Endothelial cell of umbilical vein (primary cell): ENCODE measurements at places on chromosomes 4 and X. TPM values are rescaled to one million over a fixed set of nuclear protein-coding genes. Genes with fewer than 3 reads are reported as not detected.

- no peak for DNase-seq
Observed at GRCh38 chrX:136658151-136658550, 10.2 kb downstream of the CD40LG start.

DNA sequence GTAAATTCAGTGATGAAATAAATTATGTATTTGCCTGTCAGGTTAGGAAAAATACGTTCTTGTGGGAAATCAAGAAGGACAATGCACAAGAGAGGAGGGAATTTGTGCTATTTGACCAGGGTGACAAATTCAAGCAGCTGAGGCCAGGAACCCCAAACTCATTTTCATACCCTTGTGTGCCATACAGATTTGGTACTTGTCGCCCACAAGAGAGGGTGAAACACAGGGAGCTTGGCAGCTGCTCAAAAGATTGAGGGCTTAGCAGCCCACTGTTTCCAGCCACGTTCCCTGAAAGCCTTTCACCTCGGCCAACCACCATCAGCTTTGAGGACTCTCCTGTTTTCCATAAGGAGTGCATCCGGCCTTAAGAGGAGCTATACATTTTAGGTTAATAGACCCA is 111.2 kb downstream of the COL25A1 start:
- no peak for DNase-seq

DNA sequence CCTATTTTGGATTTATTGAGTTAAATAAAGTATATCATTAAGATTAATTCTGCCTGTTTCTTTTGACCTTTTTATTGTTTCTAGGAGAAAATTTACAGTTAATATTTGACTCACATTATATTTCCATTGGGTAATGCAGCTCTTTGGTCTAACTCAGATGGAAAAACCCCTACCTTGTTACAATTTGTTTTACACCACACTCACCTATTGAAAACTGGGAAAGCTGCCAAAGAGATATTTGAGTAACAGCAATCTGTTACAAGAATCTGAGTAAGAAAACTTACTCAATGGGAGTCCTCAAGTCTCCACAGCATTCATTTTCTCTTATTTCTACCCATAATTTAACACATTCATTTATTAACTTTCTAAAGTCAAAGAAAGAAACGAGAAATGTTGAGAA is 108.0 kb upstream of the TLL1 start:
- peak; percentile 30 for DNase-seq

DNA sequence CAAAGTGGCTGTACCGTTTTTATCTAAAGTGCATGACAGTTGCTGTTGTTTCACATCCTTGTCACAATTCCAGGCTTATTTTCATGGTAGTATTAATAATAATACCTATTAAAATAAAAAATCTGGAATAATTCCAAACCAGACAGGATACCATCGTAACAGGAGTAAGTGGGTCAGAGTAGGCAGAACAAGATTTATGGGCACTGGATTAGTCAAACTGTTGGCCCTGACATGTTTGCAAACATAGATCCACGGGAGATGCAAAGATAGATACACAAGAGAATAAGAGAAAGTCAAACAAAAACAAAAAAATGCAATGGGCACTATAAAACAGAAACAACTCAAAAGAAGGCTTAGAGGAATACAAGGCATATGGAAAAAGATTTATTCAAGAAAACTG is 449.5 kb upstream of the HS3ST1 start:
- DNase-seq = no peak

- DNase-seq = no peak
Observed at GRCh38 chr4:72377491-72378194, 191.4 kb downstream of the ADAMTS3 start.

GRCh38 chrX:9698576-9698975 is 67.1 kb downstream of the GPR143 start:
- DNase-seq = no peak

- no peak for DNase-seq
Observed at GRCh38 chrX:71291381-71291780, 7.9 kb downstream of the NONO start.

- DNase-seq = no peak
Observed at GRCh38 chr4:145436796-145437195, 44.9 kb upstream of the SMAD1 start.

The MAGEA8 gene
- total RNA-seq = not detected in 2 replicates

The PABPC4L gene
- total RNA-seq = 1.3 and 1.6 TPM in 2 replicates

DNA sequence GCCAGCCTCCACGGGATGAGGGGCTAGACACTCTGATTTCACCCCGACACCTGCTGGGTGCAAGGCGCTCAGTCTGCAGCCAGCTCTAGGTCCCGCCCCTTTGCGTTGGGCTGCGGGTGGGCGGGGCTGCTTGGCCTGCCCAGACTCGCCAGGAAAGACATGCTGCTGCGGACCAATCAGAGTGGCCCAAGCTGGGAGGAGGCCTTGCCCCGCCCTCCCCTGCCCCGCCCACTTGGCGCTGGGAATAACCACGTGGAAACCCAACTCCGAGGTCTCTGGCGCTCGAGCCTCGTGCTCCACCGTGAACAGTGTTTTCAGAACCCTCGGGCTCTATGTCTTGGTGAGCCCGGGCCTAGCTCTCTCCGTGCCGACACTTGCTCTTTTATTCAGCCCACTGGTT is 5.3 kb upstream of the VMA21 start:
- no peak for DNase-seq

GRCh38 chrX:71514367-71515037 is 18.4 kb upstream of the OGT start:
- no peak for DNase-seq

DNA sequence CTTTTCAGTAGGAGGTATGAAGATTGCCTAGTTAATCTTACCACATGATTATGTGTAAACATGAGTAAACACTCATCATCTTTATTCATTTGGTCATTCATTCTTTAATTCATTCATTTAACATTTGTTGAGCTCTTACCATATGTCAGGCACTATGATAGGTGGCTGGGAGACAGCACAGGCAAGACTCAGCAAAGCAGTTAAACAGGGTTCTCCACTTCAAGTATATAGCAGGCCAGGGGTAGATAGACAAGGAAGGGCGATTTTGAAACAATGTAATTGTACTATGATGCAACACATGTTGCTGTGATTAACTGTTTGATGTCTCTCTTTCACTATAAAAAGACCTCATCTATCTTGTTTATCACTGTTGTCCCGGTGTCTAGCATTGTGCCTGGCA is 84.3 kb upstream of the GPR101 start:
- DNase-seq = no peak

The GLA gene
- 36.8 and 39.4 TPM in 2 replicates for total RNA-seq

GRCh38 chr4:112731715-112732114 is 94.8 kb downstream of the LARP7 start:
- no peak for DNase-seq

- DNase-seq = no peak
Observed at GRCh38 chrX:119495734-119496726, 27.8 kb downstream of the SLC25A5 start.

- no peak for DNase-seq
Observed at GRCh38 chrX:85375333-85375738, 4.1 kb downstream of the POF1B start.

The TMEM150C gene
- total RNA-seq = 6.5 and 6.6 TPM in 2 replicates

DNA sequence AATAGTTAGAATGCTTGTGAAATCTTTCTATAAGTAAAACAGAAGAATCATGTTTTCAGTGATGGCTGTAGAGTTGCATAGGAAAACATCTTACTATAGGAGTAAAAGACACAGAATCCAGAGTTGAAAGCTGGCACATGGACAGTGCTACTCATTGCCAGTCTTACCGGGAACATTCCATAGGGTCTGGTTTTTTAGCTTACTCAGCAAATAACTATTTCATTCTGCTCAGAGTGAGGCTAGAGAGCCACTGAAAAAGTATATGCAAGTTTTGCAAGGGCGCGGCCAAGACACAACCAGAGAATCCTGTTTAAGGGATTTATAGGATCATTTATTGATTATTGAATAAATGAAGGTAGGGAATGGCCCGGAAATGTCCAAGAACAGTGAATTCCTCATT is 60.3 kb downstream of the MTHFD2L start:
- no peak for DNase-seq

The UGT2A1 gene
- not detected in 2 replicates for total RNA-seq

The TRIM75 gene
- total RNA-seq = not detected in 2 replicates

DNA sequence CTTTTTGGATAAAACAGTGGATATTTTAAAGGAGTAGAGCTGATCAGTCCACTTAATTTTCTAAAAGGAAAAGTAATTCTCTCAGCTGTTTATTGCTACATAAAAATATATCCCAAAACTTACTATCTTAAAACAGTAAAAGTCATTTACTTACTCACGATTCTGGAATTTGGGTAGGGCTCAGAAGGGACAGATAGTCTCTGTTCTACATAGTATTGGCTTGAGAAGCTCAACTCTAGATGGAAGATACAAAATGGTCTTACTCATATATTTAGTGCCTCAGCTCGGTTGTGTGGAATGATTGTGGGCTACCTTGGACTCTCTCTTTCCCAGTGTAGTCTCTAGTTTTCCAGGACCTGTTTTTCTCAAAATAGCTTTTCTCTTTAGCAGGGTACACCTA is 691.5 kb upstream of the POU3F4 start:
- DNase-seq = no peak

GRCh38 chr4:25970691-25971432 is 56.8 kb downstream of the SMIM20 start:
- no peak for DNase-seq

- no peak for DNase-seq
Observed at GRCh38 chrX:3960952-3961351, 247.5 kb upstream of the PRKX start.

The ADGRG2 gene
- not detected in 2 replicates for total RNA-seq

GRCh38 chr4:159828687-159829086 is 725.8 kb downstream of the RAPGEF2 start:
- no peak for DNase-seq

DNA sequence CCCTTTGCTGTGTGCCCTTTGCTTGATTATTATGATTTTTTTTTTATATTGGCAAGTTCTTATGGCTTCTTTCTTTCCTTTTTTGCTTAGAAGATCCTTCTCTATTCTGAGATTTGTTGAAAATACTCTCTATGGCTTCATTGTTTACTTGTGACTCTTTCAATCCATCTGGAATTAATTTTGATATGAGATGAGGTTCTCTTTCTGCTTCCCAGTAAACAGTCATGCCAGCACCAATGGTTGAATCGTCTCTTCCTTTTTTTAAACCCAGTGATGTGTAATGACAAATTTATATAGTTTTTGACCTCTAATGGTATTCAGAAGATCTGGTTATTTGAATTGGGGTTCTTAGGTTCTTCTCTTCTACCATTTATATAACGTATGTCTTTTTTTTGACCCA is 121.8 kb downstream of the ARHGAP10 start:
- DNase-seq = no peak

GRCh38 chrX:46559062-46559461 is 13.8 kb upstream of the ZNF674 start:
- DNase-seq = no peak

GRCh38 chr4:38567457-38567856 is 96.5 kb upstream of the KLF3 start:
- DNase-seq = no peak

DNA sequence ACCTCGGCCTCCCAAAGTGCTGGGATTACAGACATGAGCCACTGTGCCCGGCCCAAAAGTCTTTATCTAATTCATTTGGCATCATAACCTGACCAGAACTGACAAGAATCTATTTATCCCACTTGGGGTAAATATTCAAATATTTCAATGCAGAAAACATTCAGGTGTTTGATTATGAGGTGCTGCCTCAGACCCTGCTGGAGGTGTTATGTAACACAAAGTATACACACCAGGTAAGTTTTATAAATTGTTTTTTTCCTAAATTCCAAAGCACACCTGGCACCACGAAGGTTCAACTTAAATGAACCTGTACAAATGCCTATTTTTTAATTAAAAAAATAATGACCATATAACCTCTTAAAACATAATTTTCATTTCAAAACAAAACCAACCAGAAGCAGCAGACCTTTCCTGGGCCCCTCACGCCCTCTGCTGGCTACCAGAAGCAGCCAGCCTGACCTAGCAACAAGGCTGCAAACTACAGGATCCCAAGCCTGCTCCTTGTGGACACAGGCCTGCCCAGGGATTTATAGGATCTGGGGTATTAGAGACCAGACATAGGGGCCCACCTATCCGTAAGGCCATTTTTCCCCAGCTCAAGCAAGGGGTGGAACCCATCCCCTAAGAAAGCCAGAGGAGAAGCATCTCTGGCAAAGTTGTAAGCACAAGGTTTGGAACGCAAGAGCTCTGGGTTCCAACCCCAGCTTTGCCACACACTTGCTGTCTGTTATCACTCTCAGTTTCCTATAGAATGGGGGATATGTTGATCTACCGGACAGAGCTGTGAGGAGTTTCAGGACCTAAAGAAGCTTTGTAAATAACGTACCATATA is 11.7 kb downstream of the OTUD5 start:
- DNase-seq = peak; percentile 32

GRCh38 chr4:48862661-48863060 is 31.8 kb downstream of the OCIAD1 start:
- no peak for DNase-seq

The CEP135 gene
- total RNA-seq = 14.7 and 15.3 TPM in 2 replicates

DNA sequence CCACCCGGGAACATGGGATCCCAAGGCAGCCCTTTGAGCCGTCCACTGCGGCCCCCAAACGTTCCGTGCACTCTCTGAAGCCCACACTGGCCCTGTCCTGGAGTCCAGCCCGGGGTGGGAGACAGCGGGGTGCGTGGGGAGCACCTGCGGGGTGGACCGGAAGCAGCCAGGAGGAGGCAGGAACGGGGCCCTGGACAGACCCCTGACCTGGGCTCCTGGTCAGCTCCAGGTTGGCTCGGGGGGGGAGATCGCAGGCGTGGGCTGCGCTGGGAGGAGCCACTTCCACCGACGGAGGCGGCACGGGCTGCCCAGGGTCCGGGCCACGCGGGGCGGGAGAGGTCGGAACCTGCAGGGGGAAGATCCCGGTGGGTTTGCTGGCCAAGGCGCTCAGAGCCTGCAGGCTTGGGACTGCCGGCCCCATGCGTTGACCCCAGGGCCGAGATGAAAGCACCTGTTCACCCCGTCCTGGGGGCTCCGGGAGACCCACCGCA is 5.7 kb upstream of the PLCXD1 start:
- DNase-seq = no peak

The MTMR8 gene
- total RNA-seq = 0.75 and 1.1 TPM in 2 replicates

The HPSE gene
- total RNA-seq = 6.6 and 7.0 TPM in 2 replicates

- no peak for DNase-seq
Observed at GRCh38 chr4:94741304-94741703, 16.5 kb upstream of the BMPR1B start.

DNA sequence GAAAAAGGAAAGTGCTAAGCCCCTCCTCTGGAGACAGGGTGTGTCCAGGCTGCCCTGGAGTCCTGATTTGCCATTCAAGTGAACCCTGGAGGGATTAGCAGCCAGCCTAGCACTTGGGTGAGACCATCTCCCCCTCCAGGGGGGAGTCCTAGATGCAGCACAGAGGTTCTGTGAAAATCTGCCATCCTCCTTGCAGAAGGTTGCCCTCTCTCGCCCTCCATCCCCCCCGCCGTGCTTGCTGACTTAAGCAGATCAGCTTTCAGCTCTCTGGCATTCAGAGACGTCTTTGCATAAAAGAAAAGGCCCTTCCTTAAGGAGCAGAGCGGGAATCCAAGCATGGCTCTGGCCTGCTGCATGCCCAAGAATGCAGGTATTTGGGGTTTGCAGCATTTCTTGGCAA is 102.1 kb upstream of the SCML1 start:
- DNase-seq = no peak

- no peak for DNase-seq
Observed at GRCh38 chr4:175646802-175647201, 165.3 kb downstream of the GPM6A start.

The RTL3 gene
- not detected in 2 replicates for total RNA-seq
